ENCODE measurements at places on chromosomes 1 and 21. TPM values are rescaled to one million over a fixed set of nuclear protein-coding genes. Genes with fewer than 3 reads are reported as not detected.

Gene KRTAP10-1
- total RNA-seq, result not detected

GRCh38 chr1:4650481-4650880 is 3.9 kb upstream of the AJAP1 start:
- peak; percentile 97 for DNase-seq

Gene MAP1LC3C
- not detected for total RNA-seq

- DNase-seq, result no peak
Measured at GRCh38 chr1:32900956-32901822, at the start of gene TMEM54. TSS of gene TMEM54 (minus strand) at chr1:32901389. CDS start at chr1:32901238, 151 bp downstream.

GRCh38 chr1:89873288-89873687 is 52.5 kb downstream of the LRRC8D start:
- DNase-seq, result no peak

Gene DNAJC6
- total RNA-seq, result 7.9 TPM

DNA sequence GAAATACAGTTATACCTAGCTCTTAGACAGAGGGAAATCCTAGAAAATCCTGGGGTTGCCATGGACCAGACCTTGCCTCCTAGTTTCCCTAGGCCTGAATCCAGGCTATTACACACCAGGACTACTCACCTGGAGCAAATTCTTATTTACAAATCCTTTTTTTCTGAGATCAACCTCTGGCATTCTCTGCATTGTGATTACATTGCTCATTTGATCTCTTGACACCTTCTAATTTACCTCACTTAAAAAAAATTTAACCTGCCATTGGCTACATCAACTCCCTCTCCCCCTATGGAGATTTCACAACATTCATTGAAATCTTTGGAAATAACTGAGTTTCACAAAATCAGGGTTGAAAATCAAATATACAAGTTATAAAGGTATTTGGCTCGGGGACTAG is 2.9 kb upstream of the C1orf105 start:
- DNase-seq, result peak; percentile 30

GRCh38 chr1:201795066-201795465 is 33.9 kb upstream of the IPO9 start:
- DNase-seq, result peak; percentile 53

Gene ASCL5
- total RNA-seq, result not detected

Gene ANKRD65
- total RNA-seq, result 0.86 TPM

Gene NDUFS2
- 139 TPM for total RNA-seq

Gene DENND2C
- total RNA-seq, result 5.8 TPM

Gene AADACL3
- not detected for total RNA-seq

Gene SNRNP40
- total RNA-seq, result 65.4 TPM

DNA sequence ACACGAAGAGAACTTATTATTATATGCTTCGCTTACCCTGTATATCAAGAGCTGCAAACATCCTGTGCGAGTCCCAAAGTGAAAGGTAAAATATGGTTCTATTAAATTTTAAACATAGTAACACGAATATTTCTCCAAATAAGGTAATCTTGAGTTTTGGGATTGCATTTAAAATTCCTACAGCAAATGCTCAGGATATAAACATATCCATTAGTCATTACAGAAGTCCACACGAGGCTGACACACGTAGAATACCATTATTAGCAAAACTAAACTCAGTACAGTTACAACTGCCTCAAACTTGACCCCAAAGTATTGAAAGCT is 282 bp upstream of the LYPLAL1 start:
- DNase-seq, result no peak

Gene MPZ
- 0.29 TPM for total RNA-seq

Gene CLCA4
- not detected for total RNA-seq

GRCh38 chr21:45982092-45982757 is 655 bp downstream of the COL6A1 start:
- DNase-seq, result no peak

DNA sequence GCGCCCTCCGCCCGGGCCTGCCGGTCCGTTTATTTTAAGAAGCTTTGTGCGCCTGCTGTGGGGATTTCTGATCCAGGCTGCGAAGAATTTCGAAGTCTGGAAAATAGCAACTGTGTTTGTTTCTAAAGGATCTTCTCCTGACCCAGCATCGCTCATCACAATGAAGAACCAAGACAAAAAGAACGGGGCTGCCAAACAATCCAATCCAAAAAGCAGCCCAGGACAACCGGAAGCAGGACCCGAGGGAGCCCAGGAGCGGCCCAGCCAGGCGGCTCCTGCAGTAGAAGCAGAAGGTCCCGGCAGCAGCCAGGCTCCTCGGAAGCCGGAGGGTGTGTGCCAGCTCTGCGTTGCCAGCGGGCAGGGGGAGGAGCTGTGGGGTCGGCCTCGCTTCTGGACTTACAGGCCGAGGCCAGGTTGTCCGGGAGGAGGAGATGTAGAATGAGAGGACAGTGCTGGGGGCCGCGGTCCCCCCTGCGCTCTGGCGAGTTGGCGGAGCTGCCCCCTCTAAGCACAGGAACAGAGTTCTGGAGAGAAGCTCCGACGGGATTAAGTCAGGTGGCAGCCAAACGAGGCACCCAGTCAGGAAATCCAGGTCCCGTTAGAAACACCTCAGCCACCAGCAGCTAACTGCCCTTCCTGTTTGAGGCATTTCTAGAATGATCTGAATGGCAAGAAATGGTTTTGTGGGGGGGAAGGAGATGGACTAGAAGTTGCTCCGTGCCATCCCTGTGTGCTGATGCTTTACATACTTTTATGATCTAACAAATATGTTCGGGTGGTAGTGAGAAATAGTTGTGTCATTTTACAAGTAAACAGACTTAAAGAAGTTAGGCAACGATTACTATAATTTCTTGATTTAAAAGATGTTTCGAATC is 948 bp downstream of the TXLNA start:
- DNase-seq, result peak; percentile 43

Gene DENND1B
- total RNA-seq, result 20.9 TPM

DNA sequence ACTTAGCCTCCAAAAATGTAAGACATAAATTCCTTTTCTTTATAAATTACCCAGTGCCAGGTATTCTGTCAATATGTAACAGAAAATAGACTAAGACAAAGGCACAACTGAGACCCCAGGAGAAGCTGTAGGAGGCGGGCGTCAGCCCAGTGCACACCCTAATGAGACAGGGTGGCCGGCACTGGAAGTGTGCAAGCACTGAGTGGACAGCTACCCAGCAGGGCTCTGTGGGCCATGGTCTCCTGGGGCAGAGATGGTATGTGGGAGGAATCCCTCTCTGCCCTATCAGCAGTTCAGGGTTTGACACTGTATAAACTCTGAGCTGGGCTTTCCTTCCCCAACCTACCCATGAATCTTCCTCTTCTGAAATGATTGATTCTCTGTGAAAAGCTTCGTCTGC is 139.5 kb downstream of the GLIS1 start:
- no peak for DNase-seq

DNA sequence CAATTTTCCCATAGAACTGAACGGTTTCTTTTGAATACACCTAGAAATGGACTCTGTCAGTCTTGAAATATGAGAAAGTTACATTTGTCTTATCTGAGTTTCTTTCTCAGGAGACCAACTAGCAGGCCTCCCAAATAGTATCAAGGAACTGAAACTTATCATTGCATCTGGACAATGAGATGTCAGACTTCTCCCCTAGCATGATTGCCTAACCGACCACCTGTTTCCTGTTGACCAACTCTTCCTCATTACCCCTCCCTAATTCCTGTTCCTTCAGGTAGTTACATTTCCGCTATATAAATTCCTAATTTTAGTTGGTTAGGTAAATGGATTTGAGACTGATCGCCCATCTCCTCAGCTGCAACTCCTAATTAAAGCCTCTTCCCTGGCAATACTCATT is 1587.3 kb downstream of the NCAM2 start:
- no peak for DNase-seq

- no peak for DNase-seq
Measured at GRCh38 chr1:215825056-215825455, 258.0 kb downstream of the KCTD3 start.

DNA sequence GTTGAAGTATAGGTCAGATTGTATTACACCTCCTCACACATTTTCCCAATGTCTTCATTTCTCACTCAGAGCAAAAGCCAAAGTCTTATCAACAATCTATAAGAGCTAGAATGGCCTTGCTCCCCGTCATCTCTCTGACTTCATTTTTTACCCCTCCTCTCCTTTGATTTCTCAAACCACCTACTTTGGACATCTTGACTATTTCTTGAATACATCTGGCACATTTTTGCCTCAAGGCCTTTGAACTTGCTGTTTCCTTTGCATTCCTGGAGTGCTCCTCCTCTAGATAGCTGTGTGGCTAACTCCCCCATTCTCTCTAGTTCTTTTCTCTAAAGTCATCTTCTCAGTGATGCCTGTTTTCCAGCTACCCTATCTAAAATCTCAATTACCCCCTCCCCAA is 7.2 kb upstream of the XCL2 start:
- no peak for DNase-seq

Gene CNTN2
- not detected for total RNA-seq

Gene DMBX1
- total RNA-seq, result not detected

DNA sequence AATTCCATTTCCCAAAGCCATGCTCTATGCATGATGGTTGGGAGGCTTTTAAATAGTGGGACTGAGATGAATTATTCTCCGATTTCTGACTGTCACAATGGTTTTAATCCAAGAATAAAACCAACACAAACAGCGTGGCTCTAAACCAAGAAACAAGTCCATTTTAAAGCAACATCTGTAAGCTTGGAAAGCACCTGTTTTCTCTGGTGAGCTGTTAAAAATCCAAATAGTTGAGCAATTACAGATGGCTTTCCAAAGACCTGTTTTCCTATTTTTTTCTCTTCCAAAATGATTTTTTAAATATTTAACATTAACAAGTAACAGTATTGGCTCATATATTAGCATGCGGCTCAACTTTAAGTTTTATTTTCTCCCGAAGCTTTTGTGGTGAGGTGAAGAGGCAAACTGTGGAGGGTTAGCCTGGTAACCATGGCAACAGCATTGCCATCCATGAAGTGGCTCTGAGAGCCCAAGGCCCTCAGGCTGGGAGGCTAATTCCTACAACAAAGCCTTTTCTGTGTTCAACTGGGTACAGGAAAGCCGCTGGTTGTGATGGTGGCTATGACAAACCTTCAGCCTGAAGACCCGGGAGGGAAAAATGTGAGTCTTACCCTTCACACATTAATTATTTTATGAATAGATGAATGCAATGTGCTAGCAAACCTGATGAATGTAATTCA is 56.7 kb upstream of the B3GALT5 start:
- no peak for DNase-seq

Gene TEX35
- not detected for total RNA-seq

- no peak for DNase-seq
Measured at GRCh38 chr1:88060112-88060673, 623.9 kb upstream of the PKN2 start.

DNA sequence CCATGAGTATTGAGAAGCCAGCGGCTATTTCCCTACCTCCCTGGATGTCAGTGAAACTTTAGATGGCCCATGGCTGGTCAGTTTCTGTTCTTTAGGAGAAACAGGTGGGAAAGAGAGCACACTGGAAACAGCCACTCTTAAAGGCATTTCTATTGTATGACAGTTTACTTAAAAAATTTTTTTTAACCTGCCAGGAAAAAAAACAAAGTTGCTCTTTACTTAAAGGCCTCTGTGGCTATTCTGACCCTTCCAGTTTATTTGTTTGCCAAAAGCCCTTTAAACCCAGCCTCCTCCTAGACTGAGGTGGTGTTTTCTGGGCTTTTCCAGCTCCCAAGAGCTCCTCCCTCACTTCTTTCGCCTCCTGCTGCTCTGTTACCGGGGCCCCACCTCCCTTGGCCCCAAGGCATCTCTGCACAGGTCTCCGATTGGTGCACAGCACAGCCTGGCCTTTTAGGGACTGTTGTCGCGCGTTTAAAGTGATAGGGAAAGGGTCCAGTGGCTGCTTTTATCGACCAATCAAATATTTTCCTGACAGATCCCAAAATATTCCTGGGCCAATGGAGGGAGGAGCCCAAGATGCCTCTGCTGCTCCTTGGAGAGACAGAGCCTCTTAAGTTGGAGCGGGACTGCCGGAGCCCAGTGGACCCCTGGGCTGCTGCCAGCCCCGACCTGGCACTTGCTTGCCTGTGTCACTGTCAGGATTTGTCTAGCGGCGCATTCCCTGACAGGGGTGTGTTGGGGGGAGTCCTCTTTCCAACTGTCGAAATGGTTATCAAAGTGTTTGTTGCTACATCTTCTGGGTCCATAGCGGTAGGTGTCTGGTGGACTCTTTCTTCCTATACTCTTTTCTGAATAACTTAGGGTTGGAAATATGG is at the start of gene SH3BGR:
Gene SH3BGR, plus strand, starts transcription at position 639 of the 875 bp plus-strand sequence. Its CDS starts 127 bp downstream, at position 766.
- peak; percentile 3 for DNase-seq

Gene LRRC7
- total RNA-seq, result not detected

- no peak for DNase-seq
Measured at GRCh38 chr21:33481314-33481943, 1.7 kb upstream of the TMEM50B start.

DNA sequence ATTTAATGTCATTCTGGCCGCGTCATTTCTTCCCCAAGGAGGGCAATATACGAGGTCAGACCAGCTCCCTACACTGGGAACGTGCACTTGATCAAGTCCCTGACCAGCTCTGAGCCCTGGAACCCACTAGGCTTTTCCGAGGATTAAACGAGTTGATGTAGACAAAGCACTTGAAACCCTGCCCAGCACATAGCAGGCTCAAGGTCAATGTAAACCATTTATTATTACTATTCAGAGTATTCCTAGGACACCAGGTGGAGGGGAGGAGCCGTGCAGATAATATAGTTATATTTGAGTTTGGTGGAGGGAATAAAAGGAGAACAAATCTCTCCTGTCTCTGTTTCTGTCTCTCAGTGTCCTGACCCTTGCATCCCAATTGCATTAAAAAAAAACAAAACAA is 174.1 kb upstream of the IGSF21 start:
- DNase-seq, result no peak

DNA sequence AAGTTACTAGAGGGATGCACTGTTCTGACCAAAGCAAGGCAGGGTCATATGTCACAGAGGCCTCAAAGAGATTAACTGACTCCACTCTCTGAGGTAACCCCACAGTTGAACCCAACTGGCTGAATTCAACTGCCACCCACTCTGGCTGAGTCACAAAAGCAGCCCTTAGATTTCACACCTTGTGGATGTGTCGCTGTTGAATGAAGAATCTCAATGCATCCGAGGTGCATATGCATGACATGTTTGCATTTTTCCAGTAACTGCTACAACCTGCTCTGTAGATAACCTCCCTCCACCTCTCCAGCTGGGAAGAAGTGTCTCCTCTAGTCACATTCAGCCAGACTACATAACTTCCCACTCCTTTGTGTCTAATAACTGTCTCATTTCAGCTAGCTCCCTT is 27.9 kb upstream of the KIF21B start:
- DNase-seq, result no peak

- DNase-seq, result no peak
Measured at GRCh38 chr1:187734427-187734826, 905.7 kb downstream of the PLA2G4A start.

DNA sequence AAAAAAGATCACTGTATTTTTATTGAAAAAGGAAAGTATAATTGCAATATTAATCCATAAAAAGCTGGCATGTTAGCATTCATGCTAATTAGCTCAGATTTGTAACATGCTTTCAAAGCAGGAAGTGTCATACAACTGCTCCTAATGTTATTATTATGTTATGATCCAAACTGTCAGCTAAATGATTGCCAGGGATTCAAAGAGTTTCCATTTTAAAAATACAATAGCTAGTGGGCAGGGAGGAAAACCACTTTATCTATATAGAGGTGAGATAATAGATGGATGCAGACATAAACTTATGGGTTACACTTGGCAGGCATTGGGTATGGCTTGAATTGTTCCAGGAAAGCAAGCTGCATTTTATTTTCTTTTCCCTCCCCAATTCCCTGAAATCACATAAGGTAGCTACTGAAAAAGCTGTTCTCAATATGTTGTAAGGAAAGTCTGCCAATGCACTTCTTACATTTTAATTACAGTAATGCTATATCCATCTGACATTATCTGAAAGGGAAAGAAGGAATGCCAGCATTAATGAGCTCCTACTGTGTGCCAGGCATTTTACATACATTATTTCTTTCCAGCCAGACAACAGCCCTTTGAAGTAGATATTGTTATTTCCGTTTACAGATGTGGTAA is 9.8 kb upstream of the MYSM1 start:
- no peak for DNase-seq

Gene ST6GALNAC5
- total RNA-seq, result 2.1 TPM

Gene LRRC47
- 53.0 TPM for total RNA-seq

All from MCF 10A (cell line).